Anterior cingulate cortex (tissue), 58 donors: ENCODE measurements at places on chromosomes 1 and 21.

- DNase-seq, result no peak
Observed at GRCh38 chr21:36211660-36212512, 55.3 kb downstream of the DOP1B start.

DNA sequence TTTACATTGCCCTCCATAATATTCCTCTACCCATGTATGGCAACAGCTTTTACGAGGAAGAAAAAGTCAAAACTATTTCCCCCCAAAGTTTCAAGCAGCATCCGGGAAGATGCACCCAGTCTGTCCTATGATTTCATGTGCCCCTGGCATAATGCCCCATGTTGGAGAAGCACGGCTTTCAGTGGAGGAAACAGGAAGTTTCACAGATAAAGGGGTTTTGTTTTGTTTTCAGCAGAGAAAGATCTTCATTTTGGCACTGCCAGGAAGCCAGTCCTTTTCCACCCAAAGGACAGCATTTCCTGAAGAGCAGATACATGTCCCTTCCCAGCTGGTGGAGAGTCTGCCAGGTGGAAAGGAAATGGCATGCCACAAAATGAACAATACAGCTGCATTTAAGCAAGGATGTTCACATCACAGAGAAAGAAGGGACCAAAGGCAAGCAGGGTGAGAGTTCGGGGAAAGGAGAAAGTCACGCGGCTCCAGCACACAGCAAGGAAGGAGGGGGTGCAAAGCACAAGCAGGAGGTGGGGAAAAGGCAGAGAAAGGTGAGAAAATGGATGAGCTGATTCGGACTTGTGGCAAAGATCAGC is 95.3 kb upstream of the HIVEP3 start:
- no peak for DNase-seq

DNA sequence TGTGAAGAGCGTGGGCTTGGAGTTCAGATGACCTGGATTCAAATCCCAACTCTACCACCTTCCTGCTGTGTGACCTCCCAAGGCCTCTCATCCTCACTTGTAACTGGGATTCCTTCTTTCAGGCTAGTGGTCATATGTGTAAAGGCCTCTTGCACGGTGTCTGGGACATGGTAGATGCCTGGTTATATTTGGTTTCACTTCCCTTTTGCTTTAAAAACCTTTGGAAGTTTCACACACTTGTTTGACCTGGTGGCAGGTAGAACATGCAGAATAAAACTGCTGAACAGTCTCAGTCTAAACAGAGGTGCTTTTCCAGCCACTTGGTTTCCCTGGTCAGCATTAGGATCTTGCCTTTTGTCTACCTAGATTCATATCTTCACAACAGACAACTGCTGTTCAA is 37.0 kb upstream of the RCAN3 start:
- no peak for DNase-seq

DNA sequence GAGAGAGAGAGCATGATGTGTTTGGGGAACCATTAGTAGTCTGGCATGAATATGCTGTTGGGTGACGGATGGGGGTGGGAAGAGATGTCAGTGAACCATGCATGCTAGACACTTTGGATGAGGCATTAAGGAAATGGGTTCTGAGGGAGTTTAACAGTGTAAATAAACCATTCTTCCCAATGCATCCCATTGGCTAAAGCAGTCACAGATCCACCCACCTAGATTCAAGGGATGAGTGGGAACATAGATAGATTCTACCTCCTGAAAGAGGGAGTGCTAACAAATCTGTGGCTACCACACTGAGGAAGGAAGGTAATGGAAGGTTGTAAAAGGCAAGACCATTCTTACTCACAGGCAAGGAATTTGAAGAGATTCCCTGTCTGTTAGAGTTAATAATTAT is 129.8 kb upstream of the CACNA1E start:
- no peak for DNase-seq

- no peak for DNase-seq
Observed at GRCh38 chr1:211646566-211646965, 28.9 kb downstream of the NEK2 start.

- DNase-seq, result no peak
Observed at GRCh38 chr1:4395676-4396075, 258.7 kb upstream of the AJAP1 start.

GRCh38 chr1:39107341-39108290 is 81.5 kb downstream of the NDUFS5 start:
- peak; percentile 23 for DNase-seq

GRCh38 chr21:32515874-32516273 is 69.4 kb downstream of the TCP10L start:
- DNase-seq, result no peak

DNA sequence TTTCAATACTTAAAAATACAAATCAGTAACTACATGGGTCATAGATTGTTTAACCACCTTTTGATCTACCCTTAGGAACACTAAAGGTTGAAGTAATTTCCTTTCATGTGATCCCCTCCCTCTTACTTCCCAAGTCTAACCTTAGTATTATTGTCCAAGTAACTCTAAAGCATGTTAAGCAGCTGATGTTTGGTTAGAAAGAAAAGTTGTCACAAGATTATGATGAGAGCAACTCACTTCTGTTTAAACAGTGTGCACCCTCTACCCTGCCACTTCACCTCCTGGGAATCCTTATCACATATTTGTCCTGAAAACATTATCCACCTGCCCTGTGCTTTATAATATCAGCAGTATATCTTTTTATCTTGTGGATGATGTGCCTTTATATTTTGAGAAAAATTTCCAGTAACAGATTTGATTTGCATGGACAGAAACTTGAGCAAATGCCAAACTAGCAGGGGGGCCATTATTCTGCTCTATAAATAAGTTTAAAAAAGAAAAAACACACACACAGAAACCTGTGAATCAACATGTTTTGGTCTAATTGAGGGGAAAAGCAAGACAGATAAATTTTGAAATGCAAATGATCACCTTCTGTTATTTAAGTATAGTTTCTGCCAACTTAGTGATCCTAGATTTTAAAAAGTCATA is 194.3 kb downstream of the RPS6KC1 start:
- DNase-seq, result no peak

- no peak for DNase-seq
Observed at GRCh38 chr1:35097224-35097623, 18.0 kb downstream of the ZMYM1 start.

GRCh38 chr1:39572379-39573096 is 4.1 kb downstream of the PABPC4 start:
- DNase-seq, result no peak

DNA sequence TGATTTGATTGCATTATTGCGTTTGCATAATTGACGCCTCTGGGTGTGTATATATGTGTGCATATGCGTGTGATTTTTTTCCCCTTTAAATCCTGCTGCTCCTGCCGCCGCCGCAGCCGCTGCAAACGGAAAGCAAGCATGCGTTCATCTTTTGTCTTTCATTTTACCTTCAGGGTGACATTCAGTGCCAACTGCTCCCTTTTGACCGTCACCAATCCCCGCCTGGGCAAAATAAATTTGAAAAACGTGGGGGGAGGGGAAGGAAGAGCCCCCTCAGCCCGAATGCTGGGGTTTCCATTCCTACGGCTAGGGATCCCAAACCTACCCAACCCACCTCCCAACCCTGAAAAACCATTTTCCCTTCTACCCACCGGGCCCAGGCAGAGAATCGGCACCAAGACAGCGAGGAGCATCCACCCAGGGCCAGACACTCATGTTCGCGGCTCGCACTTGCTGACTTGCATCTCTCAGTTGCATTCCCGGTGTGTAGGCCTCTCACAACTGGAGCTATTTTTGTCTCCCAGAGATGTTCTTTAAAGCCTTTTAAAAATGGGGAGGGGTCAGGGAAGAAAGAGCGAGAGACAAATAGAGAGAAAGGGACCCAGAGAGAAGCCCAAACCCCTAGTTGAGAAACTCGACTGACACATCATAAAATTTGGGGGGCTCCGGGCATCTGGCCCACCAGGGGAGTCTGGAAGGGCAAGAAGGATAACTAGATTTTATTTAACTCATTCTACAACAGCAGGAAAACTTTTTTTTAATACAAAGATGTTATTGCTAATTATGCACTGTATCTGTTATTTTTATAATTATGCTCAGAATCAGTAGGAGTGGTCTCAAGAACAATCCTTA is 367.1 kb upstream of the ESRRG start:
- peak; percentile 8 for DNase-seq

DNA sequence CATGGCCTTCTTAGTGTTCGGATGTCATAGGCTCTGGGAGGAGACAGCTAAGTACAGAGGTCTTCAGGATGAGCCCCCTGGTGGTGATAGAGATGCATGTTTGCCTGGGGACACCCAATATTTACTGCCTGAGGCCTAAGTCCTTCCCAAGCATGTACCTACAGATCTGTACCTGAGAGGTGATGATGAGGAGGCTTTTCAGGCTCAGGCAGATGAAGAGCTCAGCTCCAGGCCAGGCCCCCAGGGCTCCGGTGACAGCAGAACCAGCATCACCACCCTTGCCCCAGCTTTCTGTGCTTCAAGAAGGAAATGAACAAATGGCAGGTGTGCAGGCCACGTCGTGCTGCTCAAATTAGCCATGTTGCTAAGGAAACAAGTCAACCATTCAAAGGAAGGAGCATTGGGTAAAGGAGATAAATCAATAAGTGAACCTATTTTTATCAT is 21.1 kb downstream of the CACNA1E start:
- DNase-seq, result no peak

GRCh38 chr1:24688033-24688432 is 44.9 kb downstream of the SRRM1 start:
- DNase-seq, result no peak
